K562 (cell line): ENCODE measurements at places on chromosomes 2 and 18.
A peak's percentile ranks its signal among the peaks of the same experiment; 100 is the strongest.

DNA sequence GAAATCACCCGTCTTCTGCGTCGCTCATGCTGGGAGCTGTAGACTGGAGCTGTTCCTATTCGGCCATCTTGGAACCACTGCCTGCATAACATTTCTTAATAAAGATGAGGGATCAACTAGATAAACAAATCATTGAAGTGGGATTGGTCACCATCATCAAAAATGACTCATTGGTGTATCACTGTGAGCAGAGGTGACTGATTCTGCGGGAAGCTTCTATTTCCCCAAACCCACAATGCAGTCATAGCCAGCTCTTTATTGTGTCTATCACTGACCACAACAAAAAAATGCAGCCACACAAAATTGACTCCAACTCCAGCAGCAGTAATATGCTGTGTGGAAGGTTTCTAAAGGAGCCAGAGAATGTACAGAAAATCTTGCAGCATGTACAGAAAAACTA lies 630.7 kb upstream of the HS6ST1 start:
- H3K4me3 ChIP-seq, result no peak overlapping the region
- no peak for DNase-seq
- H3K36me3 ChIP-seq, result no peaks in the 10 kb centered on the region
- H3K27ac ChIP-seq, result no peak overlapping the region
- H3K27me3 ChIP-seq, result peaks cover 11% of the 10 kb centered on the region
- no peaks in the 10 kb centered on the region for H3K4me1 ChIP-seq

DNA sequence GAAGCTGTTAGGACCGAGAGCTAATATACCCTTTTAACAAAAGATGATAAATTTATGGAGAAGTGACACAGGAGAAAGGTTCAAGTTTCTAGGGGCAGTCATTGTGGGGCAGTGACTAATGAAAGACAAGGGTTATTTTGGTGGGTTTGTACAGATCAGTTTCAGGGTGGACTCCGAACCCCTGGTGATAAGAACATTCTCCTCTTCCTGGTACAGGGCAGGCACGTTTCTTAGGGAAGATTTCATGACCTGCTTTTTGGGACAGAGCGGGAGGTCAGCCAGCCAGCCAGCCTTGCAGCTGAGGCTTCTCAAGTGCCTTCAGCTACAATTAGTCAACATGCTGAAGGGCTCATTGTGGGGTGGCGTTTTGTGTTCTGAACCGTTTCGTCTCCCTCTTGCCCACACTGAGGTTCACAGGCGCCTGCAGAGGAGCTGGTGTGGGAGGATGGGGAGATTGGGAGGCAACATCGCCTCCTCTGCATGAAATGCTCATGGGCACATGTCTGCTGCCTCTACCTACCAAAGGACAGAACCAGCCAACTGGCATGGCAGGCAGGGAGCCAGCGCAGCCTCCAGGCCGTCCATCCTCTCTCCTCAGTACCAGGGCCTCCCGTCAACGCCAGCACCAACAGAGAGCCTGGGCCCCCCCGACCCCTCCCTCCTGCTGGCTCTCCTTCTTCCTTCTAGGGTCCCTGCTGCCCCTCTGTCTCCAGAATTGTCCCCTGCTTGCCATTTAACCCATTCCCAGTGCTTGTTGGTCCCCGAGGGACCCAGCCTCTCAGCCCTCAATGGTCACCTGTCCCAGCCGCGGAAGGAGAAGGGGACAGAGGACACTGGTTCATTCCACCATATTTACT lies 9.6 kb downstream of the CHMP1B start:
- peaks cover 2% of the 10 kb centered on the region; the same call in 1 of the 2 replicates for H3K27me3 ChIP-seq
- DNase-seq, result no peak
- H3K4me3 ChIP-seq, result no peak overlapping the region
- peak overlapping the region; percentile 6; the same call in 1 of the 3 replicates for H3K27ac ChIP-seq
- H3K36me3 ChIP-seq, result no peaks in the 10 kb centered on the region

- H3K27me3 ChIP-seq, result no peaks in the 10 kb centered on the region
- H3K27ac ChIP-seq, result no peak overlapping the region
- H3K4me3 ChIP-seq, result no peak overlapping the region
- H3K4me1 ChIP-seq, result 0 out of 3 replicates have a peak, but pooled peaks cover 4% of the 10 kb centered on the region
- no peak for DNase-seq
Observed at GRCh38 chr2:234880551-234881211, 71.1 kb upstream of the SH3BP4 start.

- no peaks in the 10 kb centered on the region; the same call in 2 of the 3 replicates for H3K4me1 ChIP-seq
- no peak overlapping the region for H3K27ac ChIP-seq
- H3K36me3 ChIP-seq, result peaks cover 53% of the 10 kb centered on the region
- H3K27me3 ChIP-seq, result no peaks in the 10 kb centered on the region
- no peak overlapping the region for H3K4me3 ChIP-seq
- no peak for DNase-seq
Observed at GRCh38 chr2:15359716-15360531, 201.2 kb downstream of the NBAS start.

DNA sequence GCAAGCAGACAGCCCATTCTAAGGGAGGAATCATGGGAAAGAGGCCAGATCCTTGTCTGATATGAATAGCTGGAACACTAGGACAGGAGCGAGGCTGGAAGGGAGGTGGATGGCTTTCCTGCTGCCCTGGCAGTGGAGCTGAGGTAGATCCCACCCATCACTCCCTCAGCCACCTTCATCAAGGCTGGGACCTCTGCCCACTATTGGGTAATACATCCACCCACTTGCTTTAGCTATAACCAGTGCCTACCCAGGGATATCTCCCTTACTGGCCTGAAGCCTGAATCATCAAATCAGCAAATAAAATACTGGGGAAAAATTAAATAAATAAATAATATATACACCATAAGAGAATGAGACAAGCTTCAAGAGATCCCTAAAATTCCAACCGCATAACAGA lies 183.2 kb upstream of the KYNU start:
- H3K4me1 ChIP-seq, result no peaks in the 10 kb centered on the region
- no peak overlapping the region for H3K4me3 ChIP-seq
- no peaks in the 10 kb centered on the region for H3K27me3 ChIP-seq
- no peaks in the 10 kb centered on the region for H3K36me3 ChIP-seq
- no peak overlapping the region for H3K27ac ChIP-seq
- DNase-seq, result no peak

- DNase-seq, result no peak
- H3K27me3 ChIP-seq, result no peaks in the 10 kb centered on the region
- H3K36me3 ChIP-seq, result no peaks in the 10 kb centered on the region
- no peak overlapping the region for H3K27ac ChIP-seq
- no peak overlapping the region for H3K4me3 ChIP-seq
- no peaks in the 10 kb centered on the region for H3K4me1 ChIP-seq
Observed at GRCh38 chr2:188193230-188193629, 98.4 kb upstream of the GULP1 start.

- no peak overlapping the region for H3K27ac ChIP-seq
- no peaks in the 10 kb centered on the region for H3K36me3 ChIP-seq
- no peak for DNase-seq
- H3K4me1 ChIP-seq, result no peaks in the 10 kb centered on the region
Observed at GRCh38 chr2:119465687-119466086, 34.0 kb downstream of the TMEM37 start.

- H3K4me1 ChIP-seq, result peaks cover 29% of the 10 kb centered on the region
- peak overlapping the region; percentile 57 for H3K4me3 ChIP-seq
- no peaks in the 10 kb centered on the region for H3K27me3 ChIP-seq
- DNase-seq, result peak; percentile 36
- no peaks in the 10 kb centered on the region for H3K36me3 ChIP-seq
Observed at GRCh38 chr2:178478130-178478438, 316 bp downstream of the FKBP7 start.

DNA sequence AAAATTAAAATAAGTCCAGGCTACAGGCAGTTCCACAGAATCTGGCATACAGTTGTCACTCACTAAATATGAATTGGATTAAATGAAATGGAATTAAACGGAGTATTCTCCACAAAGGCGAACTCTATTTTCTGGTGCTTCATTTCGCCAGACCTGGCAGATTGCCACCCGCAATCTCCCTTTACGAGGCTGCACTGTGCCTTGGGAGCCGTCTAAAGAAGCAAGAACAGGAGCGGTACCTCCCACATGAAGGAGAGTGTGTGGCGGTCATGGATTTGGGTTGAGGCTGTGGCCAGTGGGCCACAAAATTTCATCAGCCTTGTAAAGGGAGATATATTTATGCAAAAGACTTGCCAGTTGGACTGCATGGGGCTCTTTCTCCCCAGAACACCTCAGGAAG lies 151.0 kb downstream of the OSR1 start:
- H3K36me3 ChIP-seq, result no peaks in the 10 kb centered on the region
- no peak for DNase-seq
- H3K27me3 ChIP-seq, result no peaks in the 10 kb centered on the region
- H3K27ac ChIP-seq, result no peak overlapping the region
- no peaks in the 10 kb centered on the region for H3K4me1 ChIP-seq

DNA sequence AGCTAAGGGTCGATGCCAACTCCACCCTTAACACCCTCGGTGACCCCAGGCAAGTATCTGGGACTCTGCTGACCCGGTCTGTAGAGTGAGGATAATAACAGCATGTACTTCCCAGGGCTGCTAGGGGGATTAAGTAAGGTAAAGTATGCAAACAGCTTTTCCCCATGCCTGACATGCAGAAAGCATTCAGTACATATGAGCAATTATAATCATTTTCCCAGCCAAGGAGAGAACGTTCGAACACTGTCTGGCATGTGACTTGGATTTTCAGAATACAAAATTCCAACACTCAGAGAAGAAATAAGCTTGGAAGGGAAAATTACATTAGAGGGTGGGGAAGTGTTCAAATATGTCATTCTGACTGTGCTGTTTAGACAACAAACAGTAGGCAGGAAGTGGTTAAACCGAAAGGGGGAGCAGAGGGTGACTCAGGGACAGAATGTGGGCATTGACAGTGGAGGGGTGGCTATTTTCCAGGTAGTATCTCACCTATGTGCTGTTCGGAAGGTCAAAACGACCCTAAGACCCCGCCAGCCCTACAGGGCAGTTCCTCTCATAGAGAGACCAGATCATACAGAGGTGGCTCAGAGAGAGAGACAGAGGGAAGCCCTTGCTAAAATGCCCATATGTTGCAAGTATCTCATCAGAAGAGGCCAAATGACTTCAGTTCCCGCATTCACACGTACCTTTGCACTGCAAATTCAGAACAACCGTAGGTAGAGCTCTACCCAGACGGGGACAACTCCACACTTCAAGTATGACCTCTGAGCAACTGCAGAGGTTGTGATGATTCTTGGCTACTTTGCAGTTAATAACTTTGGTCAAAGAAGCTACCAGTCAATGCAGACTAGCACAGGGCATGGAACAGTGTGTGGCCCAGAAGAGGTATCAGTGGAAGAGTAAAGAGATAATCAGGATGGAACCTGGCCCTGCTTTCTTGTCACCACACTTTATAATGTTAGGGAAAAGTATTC lies 14.8 kb downstream of the ASPRV1 start:
- H3K27me3 ChIP-seq, result no peaks in the 10 kb centered on the region
- peak overlapping the region; percentile 54 for H3K27ac ChIP-seq
- no peak for DNase-seq
- peaks cover 20% of the 10 kb centered on the region; the same call in 2 of the 3 replicates for H3K36me3 ChIP-seq

- H3K27ac ChIP-seq, result peak overlapping the region; percentile 40; the same call in 2 of the 3 replicates
- DNase-seq, result peak; percentile 19
- H3K4me3 ChIP-seq, result no peak overlapping the region
- no peaks in the 10 kb centered on the region for H3K27me3 ChIP-seq
- H3K36me3 ChIP-seq, result peaks cover 74% of the 10 kb centered on the region; the same call in 2 of the 3 replicates
Observed at GRCh38 chr2:232838406-232838874, 31.6 kb upstream of the SNORC start.

DNA sequence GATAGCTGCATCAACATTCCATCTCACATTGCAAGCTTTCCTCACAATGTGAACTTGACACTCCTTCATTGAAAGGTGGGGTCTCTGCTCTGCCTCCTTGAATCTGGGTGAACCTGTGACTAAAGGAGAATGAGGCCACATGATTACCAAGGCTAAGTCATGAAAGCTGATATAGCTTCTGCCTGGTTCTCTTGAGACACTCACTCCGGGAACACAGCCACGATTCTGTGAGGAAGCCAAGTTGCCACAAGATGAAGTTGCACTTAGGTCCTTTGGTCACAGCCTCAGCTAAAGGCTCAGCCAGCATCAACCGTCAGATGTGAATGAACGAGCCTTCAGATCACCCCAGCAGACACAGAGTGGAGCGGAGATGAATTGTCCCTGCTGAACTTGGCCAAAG lies 94.7 kb upstream of the FAM136A start:
- H3K4me3 ChIP-seq, result no peak overlapping the region
- no peaks in the 10 kb centered on the region for H3K36me3 ChIP-seq
- DNase-seq, result no peak
- H3K27me3 ChIP-seq, result peaks cover 20% of the 10 kb centered on the region; the same call in 1 of the 2 replicates
- H3K4me1 ChIP-seq, result no peaks in the 10 kb centered on the region

GRCh38 chr2:234555616-234556249 lies 58.9 kb upstream of the ARL4C start:
- no peaks in the 10 kb centered on the region for H3K36me3 ChIP-seq
- no peak overlapping the region for H3K4me3 ChIP-seq
- no peak overlapping the region for H3K27ac ChIP-seq
- no peak for DNase-seq
- peaks cover 8% of the 10 kb centered on the region; the same call in 1 of the 2 replicates for H3K27me3 ChIP-seq
- no peaks in the 10 kb centered on the region for H3K4me1 ChIP-seq

DNA sequence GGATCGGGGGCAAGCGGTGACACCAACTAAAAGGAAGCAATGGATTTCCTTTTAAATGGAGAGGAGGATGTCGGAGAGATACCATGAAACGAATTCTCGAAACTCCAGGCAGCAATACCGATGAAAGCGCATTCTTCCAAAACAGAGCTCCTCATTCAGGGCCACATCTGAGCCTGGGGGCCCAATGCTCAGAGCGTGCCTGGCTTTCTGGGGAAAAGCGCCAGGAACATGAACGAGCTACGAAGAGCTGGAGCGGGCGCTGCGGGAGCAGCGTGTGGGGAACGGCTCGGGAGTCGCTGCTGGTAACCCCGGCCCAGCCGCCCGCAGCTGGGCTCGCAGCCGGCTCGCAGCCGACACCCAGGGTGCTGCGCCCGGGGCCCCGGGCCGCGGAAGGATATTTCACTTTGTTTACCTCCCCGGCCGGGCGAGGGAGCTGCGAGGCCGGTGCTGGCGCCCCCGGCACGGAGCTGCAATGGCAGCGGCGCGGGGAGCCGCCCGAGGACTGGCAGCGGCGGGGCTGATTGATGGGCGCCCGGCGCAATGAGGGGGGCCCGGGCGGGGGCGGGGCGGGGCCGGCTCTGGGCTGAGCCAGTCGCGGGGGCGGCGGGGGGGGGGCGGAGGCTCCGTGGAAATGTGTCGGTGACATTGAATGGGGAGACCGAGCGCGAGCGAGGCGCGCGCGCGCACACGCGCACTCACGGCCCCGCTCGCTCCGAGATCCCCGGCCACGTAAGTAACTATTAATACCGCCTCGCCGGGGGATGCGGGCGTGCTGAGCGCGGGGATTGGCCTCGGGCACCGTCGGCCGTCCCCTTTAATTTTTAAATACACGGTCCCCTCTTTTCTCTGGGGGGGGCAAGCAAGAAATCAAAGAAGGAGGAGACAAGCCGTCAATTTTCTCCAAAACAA lies at the start of gene TRIB2:
Gene TRIB2 (plus strand): TSS at position 655 of the 909 bp plus-strand sequence. CDS start 1,372 bp downstream, outside the sequence.
- DNase-seq, result peak; percentile 88
- no peaks in the 10 kb centered on the region for H3K36me3 ChIP-seq
- H3K4me3 ChIP-seq, result peak within 1 kb of the TSS; percentile 64
- peaks cover 13% of the 10 kb centered on the region; the same call in 2 of the 3 replicates for H3K4me1 ChIP-seq
- H3K27me3 ChIP-seq, result no peaks in the 10 kb centered on the region

DNA sequence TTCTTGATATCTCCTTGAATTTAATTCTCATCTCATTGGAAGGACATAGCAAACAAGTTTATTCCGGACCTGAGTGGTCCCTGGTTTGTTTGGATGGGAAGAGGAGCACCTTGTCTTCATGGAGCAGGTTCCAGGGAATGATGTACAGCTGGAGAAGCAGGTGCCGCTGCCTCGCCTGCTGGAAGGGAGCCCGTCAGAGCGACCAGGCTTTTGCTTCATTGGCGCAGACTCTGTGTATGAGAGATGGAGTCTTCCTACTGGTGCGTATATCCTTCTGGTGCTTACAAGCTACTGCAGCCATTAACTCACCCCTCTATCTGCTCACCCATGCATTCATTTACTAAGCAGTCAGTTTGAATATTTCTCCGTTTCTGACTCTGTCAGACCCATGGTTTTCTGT lies 11.6 kb upstream of the ALLC start:
- no peak overlapping the region for H3K4me3 ChIP-seq
- H3K27ac ChIP-seq, result no peak overlapping the region
- no peaks in the 10 kb centered on the region for H3K4me1 ChIP-seq
- H3K27me3 ChIP-seq, result peaks cover 89% of the 10 kb centered on the region
- no peak for DNase-seq
